ENCODE measurements at places on chromosomes 3 and 15.

DNA sequence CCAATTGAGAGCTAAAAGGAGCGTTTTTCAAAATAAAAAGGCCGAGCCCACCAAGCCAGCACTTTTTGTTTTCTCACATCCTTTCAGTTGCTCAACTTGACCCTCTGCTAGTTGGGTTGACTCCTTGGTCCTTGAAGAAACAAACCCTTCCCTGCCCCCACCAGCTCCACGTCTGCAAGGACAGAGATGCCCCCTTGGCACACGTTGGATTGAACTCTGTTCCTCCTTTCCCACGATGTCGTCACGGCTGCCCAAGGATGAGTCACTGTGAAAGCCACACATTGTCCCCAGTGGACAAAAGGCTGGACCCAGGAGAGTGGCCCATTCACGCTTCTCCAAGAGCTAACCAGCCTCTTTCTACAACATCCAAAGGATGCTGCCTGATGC lies 43.0 kb upstream of the SPATA12 start:
- DNase-seq, result no peak

DNA sequence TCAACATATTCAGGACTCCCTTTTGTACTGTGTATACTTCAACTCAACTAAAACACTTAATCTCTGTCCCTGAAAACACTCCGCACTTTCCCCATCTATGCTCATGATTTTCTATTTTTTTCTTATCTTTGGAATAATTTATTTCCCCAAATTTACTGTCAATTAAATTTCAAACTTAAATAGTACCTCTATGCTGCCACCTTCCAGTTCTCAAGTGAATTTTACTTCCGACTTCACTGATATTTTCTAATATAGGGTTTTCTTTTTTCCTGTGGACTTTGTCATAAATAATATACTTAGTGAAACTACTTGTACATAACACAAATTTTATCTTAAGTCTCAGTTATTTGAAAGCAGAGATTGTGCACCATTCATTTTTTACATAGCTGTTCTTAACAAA lies 1303.3 kb downstream of the OTOL1 start:
- DNase-seq, result no peak

- no peak for DNase-seq
Measured at GRCh38 chr15:47504624-47505256, 212.6 kb upstream of the SEMA6D start.

DNA sequence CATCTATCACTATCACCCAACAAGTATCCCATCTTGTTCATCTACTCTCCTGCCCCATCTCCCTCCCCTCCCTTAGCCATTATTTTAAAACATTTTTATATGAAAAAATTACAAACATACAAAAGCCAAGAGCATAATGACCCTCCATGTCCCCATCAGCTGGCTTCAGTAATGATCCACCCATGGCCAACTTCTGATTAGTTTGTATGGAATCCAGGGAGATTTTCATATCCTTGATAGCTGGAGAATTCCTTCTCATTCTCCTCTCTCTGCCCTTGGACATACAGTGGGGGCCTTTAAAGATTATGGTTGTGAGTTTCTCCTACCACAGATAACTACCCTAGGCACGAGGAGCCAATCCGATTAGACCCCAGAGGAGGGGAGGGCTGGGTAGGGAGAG lies 40.2 kb downstream of the IRAK2 start:
- DNase-seq, result no peak

DNA sequence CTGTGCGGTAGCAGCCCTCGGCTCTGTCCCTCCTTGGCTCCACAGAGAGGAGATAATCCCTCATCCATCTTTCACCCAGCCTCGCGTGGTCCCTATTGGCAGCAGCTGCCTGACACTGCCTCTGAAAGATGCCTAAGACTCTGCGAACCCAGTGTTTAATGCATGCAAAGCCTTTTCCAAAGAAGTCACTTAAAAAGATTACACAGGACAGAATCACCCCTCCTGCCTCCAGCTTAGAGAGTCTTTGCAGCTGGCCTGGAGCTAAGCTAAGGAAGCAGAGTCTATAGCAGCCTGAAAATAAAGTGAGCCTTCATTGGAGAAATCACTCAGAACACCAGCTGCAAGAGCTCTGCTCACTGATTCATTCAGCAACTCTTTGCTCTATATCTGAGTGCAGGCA lies 247.2 kb downstream of the SHQ1 start:
- no peak for DNase-seq

DNA sequence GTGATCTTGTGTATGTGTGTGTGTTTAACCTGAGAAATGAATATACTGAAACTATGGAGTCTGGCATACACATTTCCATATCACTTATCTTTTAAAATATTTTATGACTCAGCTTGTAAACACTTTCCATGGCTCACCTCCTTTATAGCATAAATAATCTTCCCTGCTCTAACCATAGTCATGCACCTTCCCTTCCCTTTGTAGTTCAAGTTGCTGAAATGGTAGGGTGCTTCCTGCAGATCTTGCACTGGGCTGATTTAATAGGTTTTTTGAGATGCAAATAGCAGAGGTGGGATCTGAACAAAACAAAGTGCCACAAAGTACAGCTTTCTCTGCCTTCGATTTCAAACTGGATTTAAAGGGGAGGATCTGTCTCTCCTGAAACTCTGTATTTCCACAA lies 712.7 kb upstream of the LMCD1 start:
- no peak for DNase-seq

- no peak for DNase-seq
Measured at GRCh38 chr3:39126532-39127071, 19.1 kb downstream of the TTC21A start.

GRCh38 chr15:52280326-52281084 lies 15.1 kb downstream of the MYO5C start:
- DNase-seq, result no peak

GRCh38 chr3:42771271-42771670 lies 1.8 kb downstream of the CCDC13 start:
- no peak for DNase-seq

- no peak for DNase-seq
Measured at GRCh38 chr15:95254263-95254662, 1022.9 kb downstream of the MCTP2 start.

DNA sequence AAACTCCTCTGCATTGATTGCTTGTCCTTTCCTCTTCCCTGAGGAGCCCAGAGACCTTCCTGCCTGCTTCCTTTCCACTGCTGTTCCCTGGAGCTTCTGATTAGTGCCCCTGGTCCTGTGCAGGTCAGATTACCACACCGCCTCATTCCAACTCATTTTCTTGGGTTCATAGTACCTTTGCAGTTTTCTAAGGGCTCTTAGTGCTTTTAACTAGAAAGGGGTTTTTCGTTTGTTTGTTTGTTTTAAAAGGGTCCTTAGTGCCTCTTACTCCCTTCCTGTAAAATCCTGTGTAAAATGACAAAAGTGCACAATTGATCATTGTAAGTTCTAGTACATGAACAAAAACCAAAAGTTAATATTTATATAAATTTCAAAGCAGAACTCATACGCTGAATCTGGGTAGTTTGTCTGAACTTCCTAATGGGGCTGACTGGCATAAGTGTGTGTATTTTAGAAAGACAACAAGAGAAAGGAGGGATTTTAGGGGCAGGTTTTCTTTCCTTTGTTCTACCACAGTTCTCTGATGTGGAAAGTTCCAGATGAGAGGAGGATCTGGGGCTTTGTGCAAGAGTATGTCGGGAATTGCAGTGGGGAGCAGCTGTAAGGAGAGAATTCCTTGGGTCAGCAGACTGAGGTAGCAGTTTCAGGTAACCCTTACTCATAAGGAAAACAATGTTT lies 30.6 kb downstream of the SNRK start:
- DNase-seq, result no peak

- DNase-seq, result no peak
Measured at GRCh38 chr3:99246010-99246654, 344.6 kb upstream of the DCBLD2 start.

GRCh38 chr3:69423463-69424155 lies 37.7 kb upstream of the FRMD4B start:
- no peak for DNase-seq

DNA sequence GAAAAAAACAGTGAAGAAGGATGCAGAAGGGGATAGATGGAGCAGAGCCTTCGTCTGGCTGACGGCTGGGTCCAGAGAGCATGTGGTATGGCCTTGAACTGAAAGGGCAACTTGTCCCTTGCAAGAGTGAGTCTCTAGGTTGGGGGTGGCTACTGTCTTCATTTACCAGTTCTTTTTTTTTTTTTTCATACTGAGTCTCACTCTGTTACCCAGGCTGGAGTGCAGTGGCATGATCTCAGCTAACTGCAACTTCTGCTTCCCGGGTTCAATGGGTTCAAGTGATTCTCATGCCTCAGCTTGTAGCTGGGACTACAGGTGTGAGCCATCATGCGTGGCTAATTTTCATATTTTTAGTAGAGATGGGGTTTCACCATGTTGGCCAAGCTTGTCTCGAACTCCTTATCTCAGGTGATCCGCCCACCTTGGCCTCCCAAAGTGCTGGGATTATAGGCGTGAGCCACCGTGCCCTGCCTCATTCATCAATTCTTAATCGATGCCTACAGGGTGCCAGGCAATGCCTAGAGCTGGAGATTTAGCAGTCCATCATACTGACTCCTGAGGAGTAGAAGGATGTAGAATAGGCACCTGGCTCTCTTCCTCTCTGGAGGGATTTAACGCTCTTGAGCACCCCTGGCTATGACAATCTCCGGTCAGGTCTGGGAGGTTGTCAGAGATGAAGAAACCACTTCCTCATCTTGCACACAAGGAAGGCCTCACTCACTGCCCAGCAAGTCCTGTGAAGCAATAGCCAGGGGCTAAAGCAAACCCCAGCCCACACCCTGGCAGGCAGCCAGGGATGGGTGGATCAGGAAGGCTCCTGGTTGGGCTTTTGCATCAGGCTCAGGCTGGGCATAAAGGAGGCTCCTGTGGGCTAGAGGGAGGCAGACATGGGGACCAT lies at the start of gene CAMP:
Gene CAMP, plus strand, starts transcription at position 880 of the 898 bp plus-strand sequence. Its CDS starts 17 bp downstream, at position 897.
- DNase-seq, result no peak

DNA sequence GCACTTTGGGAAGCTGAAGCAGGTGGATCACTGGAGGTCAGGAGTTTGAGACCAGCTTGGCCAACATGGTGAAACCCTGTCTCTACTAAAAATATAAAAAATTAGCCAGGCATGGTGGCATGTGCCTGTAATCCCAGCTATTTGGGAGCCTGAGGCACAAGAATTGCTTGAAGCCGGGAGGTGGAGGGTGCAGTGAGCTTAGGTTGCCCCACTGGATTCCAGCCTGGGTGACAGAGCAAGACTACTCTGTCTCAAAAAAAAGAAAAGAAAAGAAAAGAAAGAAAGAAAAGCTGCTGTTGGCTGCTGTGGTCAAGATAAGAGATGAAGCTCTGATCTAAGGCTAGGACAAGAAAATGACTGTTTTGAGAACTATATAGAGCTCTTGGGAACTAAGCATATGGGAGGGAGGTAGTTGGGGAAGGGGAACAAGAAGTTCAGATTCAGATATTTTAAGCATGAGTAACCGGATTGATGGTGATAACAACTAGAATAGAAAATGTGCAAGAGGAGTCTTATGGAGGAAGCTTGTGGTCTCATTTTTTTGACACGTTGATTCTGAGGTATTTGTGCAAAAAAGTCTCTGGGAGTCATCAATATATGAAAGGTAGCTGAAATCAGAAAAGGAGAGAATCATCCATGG lies 25.7 kb downstream of the DNAH12 start:
- DNase-seq, result no peak

GRCh38 chr15:99135194-99135593 lies 30.3 kb downstream of the SYNM start:
- DNase-seq, result no peak

- no peak for DNase-seq
Measured at GRCh38 chr3:120144267-120144666, 50.0 kb upstream of the GSK3B start.

GRCh38 chr15:49135342-49135857 lies 20.0 kb downstream of the COPS2 start:
- DNase-seq, result no peak

DNA sequence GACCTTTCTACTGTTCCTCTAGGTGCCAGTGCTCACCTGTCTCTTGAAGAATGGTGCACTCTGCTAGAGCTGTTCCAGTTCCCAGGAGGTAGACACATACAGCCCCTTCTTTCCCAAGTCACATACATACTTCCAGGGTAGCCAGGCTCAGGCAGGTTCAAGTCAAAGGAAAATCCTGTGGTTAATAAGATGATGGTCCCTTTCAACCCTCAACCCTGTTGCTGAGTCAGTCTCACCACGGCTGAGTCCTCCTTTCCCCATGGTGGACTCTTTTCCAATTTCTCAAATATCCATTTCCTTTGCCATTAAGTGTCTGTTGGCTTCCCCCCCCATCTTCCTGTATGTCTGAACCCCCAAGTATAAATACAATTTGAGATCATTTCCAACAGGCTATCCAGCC lies 56.1 kb upstream of the ACAN start:
- no peak for DNase-seq

- DNase-seq, result no peak
Measured at GRCh38 chr15:72491768-72492167, 17.6 kb downstream of the ARIH1 start.

GRCh38 chr3:197189623-197190022 lies 108.8 kb downstream of the DLG1 start:
- no peak for DNase-seq

- no peak for DNase-seq
Measured at GRCh38 chr3:10319804-10320203, 1.1 kb downstream of the SEC13 start.

DNA sequence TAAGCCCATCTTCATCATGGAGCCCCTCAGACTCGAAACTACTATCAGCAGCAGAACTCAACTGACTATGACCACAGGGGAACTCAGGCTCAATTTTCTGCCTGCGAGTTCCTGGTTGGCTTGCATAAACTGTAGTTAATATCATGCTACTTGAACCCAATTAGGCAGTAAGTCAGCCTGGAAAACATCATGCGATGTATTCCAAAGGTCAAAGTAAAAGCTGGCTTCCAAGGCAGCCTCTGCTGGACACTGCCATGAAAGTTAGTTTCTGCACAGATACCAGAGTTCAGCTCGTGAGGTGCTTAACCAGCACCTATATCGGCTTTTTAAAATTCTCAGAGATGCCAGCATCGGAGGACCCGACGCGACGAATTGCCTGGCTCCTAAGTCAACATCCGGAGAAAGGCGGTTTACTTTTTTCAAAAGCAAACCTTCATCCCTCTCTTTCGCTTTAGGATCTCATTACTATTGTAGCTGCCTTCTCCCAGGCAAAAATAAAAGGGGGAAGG lies 3.8 kb downstream of the ANP32A start:
- no peak for DNase-seq

DNA sequence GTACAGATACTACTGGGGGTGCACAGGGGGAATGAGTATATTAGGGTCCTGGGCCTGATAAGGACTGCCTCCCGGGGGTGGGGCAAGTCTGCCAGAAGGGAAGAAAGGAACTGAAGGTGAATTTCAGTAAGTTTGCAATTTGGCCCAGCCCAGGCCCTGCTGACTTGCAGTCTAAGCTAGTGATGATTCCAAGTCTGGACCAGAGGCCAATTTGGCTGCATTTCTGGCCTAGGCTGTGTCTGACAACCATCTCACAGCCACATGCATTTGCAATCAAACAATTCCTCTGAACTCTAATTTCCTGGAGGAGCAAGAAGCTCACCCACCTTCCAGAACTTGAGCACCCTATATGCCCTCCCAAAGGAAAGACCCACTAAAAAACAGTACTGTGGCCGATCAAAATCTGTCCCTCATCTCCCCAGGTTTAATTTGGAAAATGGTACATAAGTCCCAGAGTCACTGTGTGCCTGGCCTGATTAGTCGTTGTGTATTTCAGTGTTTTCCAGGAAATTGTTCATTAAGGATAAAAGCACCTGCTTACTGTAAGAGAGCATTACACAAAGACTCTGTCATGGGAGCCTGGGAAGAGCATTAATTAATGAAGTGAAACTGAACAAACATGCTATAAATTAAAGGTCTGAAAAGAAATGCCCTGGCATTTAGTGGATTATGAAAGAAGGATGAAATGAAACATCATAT lies 114.5 kb downstream of the MEGF11 start:
- no peak for DNase-seq

GRCh38 chr3:130576375-130577266 lies 59.6 kb downstream of the COL6A6 start:
- no peak for DNase-seq

- DNase-seq, result no peak
Measured at GRCh38 chr3:184180165-184180564, 5.5 kb downstream of the AP2M1 start.

Data from NCI-H1930 (cell line).